ENCODE measurements at places on chromosomes 3 and 15.

DNA sequence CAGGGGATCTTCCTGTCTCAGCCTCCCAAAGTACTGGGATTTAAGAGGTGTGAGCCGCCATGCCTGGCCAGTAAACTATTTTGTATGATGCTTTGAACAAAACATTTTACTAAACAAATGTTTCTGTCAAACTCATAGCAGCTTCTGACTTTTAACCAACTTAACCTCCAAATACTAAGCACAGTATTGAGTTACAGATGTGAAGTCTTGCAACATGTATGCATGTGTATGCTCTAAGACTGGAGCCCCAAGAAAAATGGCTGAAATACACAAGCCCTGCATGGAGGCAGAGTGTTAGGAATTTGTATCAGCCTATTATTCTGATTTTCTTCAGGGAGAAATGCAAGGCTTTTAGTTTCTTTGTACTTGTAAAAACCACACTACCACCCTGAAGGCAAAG, 137.1 kb downstream of the CBLB start:
- no peaks in the 10 kb centered on the region for H3K27me3 ChIP-seq
- DNase-seq: no peak
- H3K4me3 ChIP-seq: no peak overlapping the region
- no peaks in the 10 kb centered on the region for H3K36me3 ChIP-seq

DNA sequence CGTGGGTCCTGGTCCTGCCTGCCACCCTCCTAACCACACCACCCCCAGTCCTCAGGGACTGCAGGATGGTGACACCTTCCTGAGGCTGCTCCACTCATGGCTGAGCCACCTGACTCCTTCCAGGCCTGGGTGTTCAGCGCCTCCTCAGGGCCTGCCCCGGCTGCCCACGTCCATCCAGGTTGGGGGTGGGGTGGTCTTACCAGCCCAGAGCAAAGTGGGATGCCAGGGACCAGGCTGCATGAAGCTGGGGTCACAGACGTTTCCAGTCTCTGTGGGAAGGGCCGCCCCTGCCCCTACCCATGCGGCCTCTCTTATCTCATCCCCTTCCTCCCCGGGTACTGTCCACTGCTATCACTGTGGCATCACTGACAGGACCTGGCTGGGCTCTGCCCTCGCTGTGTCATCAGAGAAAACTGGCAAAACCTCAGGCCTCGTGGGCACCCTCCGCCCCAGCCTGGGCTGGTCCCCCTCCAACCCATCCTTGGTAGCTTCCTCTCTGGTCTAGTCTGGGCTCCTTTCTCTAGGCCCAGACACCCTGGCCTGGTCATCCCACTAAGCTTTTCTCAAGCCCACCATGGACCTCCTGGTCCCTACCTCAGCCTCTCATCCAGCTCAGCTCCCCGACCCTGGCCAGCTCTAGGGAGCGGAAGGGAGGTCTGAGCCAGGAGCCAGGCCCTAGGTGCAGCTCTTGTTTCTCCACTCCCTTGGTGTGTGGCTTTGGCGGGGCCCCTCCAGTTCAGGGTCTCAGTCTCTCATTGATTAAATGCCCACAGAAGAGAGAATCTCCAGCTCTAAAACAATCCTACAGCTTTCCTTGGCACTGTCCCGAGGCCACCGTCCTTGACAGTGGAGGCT, 32.9 kb downstream of the WNT7A start:
- H3K27ac ChIP-seq: no peak overlapping the region
- no peak for DNase-seq
- no peaks in the 10 kb centered on the region for H3K36me3 ChIP-seq
- H3K4me3 ChIP-seq: no peak overlapping the region

GRCh38 chr3:115692887-115693524, 69.7 kb downstream of the GAP43 start:
- DNase-seq: peak; percentile 66
- H3K27me3 ChIP-seq: no peaks in the 10 kb centered on the region
- H3K27ac ChIP-seq: no peak overlapping the region
- H3K4me3 ChIP-seq: no peak overlapping the region
- H3K36me3 ChIP-seq: no peaks in the 10 kb centered on the region

DNA sequence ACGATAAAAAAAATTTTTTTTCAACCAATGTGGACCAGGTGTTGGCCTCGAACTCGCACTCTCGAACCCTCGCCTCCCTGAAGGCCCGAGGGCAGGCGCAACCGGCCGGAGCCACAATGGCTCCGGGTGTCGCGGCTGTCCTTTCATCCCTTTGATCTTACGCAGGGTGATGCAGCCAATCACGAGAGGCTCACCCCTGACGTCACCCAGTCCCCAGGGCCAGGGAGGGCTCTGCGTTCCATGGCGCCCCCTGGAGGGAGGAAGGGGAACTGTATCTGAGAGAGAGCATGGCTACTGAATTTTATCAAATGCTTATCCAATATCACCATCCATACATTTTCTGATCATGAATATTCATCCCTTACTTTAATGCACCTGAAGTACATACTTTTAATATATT, 15.4 kb upstream of the GMNC start:
- H3K27me3 ChIP-seq: no peaks in the 10 kb centered on the region
- no peaks in the 10 kb centered on the region for H3K36me3 ChIP-seq
- H3K4me3 ChIP-seq: no peak overlapping the region
- H3K27ac ChIP-seq: no peak overlapping the region
- H3K4me1 ChIP-seq: no peaks in the 10 kb centered on the region

GRCh38 chr3:154119951-154120350, 1.2 kb upstream of the ARHGEF26 start:
- H3K4me1 ChIP-seq: no peaks in the 10 kb centered on the region
- DNase-seq: no peak
- no peaks in the 10 kb centered on the region for H3K36me3 ChIP-seq

DNA sequence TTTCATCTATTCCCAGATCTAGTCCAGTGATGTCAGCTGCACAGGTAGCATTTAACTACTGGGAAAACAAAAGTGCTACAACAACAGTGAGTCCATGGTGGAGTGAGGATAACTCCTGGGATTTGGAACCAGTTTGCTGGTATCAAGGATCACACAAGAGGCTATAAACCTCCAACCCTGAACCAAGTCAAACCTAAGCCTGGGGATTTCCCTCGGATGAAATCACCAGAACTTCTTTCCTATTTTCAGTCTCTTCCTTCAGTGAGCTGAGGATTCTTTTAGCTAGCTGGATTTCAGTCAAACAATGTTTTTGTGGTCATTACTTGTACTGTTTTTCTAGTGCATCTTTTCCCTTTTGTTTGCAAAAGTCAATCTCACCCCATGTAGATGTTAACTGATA, 31.5 kb downstream of the SEC22C start:
- no peaks in the 10 kb centered on the region for H3K4me1 ChIP-seq
- H3K27me3 ChIP-seq: no peaks in the 10 kb centered on the region
- H3K36me3 ChIP-seq: peaks cover 14% of the 10 kb centered on the region
- no peak overlapping the region for H3K4me3 ChIP-seq
- no peak overlapping the region for H3K27ac ChIP-seq
- DNase-seq: no peak

DNA sequence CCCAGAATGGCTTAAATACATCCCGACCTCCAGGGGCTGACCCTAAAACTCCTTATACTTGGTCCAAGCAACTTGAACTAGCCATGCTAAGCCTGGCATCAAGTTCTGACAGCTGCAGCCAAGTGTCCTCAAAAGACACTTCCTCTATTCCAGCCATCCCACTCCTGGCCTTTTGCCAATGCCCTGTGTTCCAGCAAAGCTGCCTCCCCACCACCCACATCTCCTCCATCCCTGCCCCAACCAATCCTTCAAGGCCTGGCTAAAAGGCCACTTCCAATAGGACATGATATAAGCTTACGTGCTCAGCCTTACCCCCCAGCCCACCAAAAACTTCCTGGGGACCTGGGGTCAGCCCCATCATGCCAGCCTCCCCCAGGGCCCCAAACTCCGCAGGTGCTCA, 40.9 kb downstream of the SEMA3G start:
- peak; percentile 57 for DNase-seq
- no peak overlapping the region for H3K4me3 ChIP-seq
- no peak overlapping the region for H3K27ac ChIP-seq
- peaks cover 12% of the 10 kb centered on the region for H3K4me1 ChIP-seq
- H3K27me3 ChIP-seq: no peaks in the 10 kb centered on the region

GRCh38 chr15:72770673-72771328, 12.8 kb downstream of the ADPGK start:
- no peak overlapping the region for H3K4me3 ChIP-seq
- H3K27ac ChIP-seq: no peak overlapping the region
- H3K27me3 ChIP-seq: no peaks in the 10 kb centered on the region
- H3K36me3 ChIP-seq: peaks cover 10% of the 10 kb centered on the region
- no peaks in the 10 kb centered on the region for H3K4me1 ChIP-seq

DNA sequence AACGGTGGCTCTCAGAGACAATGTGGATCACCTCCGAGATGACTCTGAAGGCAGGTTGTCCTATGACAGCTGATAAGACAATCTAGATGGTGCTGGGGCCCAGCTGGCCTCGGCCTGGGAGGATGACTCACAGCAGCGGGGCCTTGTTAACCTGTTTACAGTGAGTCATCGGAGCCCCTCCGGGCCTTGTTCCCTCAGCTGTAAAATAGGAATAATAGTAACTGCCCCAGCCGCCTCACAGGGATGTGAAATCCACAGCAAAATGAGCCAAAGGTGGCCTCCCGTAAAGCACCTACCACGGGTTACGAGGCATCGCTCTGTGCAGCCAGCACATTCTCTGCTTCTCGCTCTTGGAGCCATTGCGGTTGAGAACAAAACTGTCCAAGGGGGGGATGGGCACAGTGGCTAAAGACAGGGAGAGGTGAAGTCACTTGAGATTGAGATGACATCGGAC, 88.6 kb upstream of the RASGRF1 start:
- DNase-seq: no peak
- H3K27me3 ChIP-seq: peaks cover 5% of the 10 kb centered on the region
- no peak overlapping the region for H3K4me3 ChIP-seq
- H3K36me3 ChIP-seq: no peaks in the 10 kb centered on the region

DNA sequence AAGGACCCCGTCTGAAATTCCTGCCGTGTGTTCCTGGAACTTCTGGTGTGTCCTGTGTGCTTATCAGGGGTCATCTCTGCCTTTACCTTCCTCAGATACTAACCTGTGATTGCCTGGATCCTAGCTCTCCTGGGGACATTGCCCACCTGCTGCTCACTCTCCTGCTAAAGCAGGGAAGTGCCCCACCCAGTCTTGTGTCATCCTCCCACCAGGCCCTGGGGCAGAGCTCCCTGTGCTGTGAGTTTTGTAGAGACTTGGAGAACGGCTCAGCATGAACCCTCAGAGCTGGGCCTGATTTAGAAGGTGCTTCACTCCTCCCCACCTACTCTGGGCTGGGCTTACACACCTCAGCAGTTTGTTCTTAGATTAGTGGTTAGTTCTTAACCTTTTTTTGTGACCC, 3.8 kb upstream of the TMEM44 start:
- no peak overlapping the region for H3K27ac ChIP-seq
- peaks cover 5% of the 10 kb centered on the region for H3K36me3 ChIP-seq
- H3K4me1 ChIP-seq: no peaks in the 10 kb centered on the region
- no peak overlapping the region for H3K4me3 ChIP-seq
- no peaks in the 10 kb centered on the region for H3K27me3 ChIP-seq

- no peak overlapping the region for H3K27ac ChIP-seq
- no peak overlapping the region for H3K4me3 ChIP-seq
- H3K27me3 ChIP-seq: no peaks in the 10 kb centered on the region
- H3K4me1 ChIP-seq: peaks cover 65% of the 10 kb centered on the region
These were observed 71.0 kb downstream of the WWTR1 start for GRCh38 chr3:149586871-149587270.

DNA sequence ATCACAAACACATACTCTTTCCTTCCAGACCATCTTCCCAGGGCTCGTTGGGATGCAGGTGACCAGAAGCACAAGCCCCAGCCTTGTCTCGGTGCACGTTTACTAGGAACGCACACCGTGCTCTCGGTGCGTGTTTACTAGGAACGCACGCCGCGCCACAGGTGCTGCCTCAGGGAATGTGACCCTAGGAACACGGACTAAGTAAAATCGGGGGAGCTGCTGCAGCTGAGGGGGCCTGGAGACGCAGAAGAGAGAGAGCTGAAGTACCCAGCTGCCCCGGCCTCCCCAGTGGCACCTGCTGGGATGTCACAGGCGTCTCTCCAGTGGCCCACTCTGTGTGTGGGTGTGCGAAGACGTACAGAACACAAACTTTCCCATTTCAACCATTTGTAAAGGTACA, 91.0 kb upstream of the SNRPA1 start:
- H3K27me3 ChIP-seq: no peaks in the 10 kb centered on the region
- no peak for DNase-seq
- peaks cover 67% of the 10 kb centered on the region for H3K36me3 ChIP-seq
- H3K27ac ChIP-seq: no peak overlapping the region

DNA sequence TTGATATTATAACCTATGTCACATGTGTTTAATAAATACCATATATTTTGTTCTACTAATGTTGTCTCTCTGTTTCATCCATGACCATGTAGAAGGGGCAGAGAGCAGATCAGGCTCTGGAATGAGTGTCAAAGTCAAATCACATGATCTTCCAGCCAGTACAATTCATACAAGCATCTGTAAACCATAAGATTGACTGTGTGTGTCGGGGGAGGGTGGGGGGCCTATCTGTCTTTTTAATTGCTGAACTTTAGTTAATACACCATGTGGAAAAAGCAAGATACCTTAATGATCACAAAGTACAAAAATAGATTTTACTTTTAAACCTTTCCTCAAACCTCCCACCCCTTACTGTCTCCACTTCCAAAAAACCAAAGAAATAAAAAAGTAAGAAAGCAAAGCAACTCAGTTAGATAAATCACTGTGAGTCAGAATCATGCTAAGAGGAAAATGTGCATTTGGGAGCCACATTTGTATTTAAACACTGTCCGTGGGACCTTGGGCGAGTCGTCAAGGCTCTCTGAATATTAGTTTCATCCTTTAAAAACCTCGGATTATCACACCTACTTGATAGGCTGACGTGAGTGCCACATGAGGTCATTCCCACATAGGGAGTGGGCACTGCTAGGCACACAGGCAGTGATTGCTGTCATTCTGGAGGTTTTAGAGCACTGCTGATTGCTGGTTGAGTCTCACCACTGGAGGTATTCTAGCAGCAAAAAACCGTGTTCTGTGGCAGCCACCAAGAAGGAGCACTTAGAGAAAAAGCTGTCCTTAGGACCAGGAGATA, 21.0 kb upstream of the POLR2M start:
- no peaks in the 10 kb centered on the region for H3K36me3 ChIP-seq
- no peak overlapping the region for H3K4me3 ChIP-seq
- H3K27ac ChIP-seq: no peak overlapping the region
- no peaks in the 10 kb centered on the region for H3K27me3 ChIP-seq
- DNase-seq: no peak
- H3K4me1 ChIP-seq: no peaks in the 10 kb centered on the region

- H3K4me1 ChIP-seq: peaks cover 46% of the 10 kb centered on the region
- no peak for DNase-seq
- no peaks in the 10 kb centered on the region for H3K27me3 ChIP-seq
These were observed 15.2 kb downstream of the ATG7 start for GRCh38 chr3:11287404-11287803.

- H3K4me3 ChIP-seq: no peak overlapping the region
- H3K27me3 ChIP-seq: no peaks in the 10 kb centered on the region
- H3K4me1 ChIP-seq: peaks cover 20% of the 10 kb centered on the region
- no peaks in the 10 kb centered on the region for H3K36me3 ChIP-seq
These were observed 29.7 kb downstream of the EPHB1 start for GRCh38 chr3:134824791-134825190.

- DNase-seq: no peak
- H3K36me3 ChIP-seq: no peaks in the 10 kb centered on the region
- no peaks in the 10 kb centered on the region for H3K4me1 ChIP-seq
- no peaks in the 10 kb centered on the region for H3K27me3 ChIP-seq
These were observed 13.5 kb upstream of the TTBK2 start for GRCh38 chr15:42933886-42934667.

Data from psoas muscle (tissue), 8 donors.